Jurkat, Clone E6-1 (cell line): ENCODE measurements at places on chromosomes 12 and 14.
A peak's percentile ranks its signal among the peaks of the same experiment; 100 is the strongest.

GRCh38 chr12:42582050-42582449, 7.5 kb downstream of the PRICKLE1 start:
- DNase-seq = no peak

DNA sequence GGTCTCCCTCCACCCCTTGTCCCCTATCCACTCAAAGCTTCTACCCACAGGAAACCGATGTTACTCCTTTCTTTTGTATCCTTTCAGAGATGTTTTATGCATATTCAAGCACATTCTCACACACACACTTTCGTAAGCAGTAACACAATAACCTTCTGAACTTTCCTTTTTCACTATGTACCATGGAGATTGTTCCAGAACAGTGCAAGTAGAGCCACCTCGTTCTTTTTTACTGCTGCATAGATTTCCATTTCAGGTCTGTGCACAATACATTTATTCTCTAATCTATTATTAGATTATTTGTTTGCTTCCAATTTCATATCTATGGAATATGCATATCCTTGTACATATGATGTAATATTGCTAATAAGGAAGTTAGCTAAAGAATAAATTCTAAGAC, 60.3 kb downstream of the TBC1D30 start:
- DNase-seq = no peak

DNA sequence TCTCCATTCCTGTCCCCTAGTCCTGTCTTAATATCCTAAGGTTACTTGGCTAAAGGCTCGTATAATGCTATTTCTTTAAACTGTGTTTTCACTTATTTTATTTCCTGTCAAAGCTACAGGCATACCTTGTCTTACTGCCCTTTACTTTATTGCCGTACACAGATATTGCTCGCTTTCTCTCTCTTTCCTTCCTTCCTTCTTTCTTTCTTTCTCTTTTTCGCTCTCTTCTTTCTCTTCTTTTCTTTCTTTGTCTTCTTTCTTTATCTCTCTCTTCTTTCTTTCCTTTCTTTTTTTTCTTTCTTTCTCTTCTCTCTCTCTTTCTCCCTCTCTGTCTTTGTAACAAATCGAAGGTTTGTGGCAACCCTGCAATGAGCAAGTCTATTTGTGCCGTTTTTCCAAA, 123.9 kb upstream of the ARHGAP5 start:
- DNase-seq = no peak

GRCh38 chr12:106128585-106129328, 10.0 kb downstream of the NUAK1 start:
- DNase-seq = no peak

- DNase-seq = no peak
Observed at GRCh38 chr14:85342858-85343607, 186.9 kb upstream of the FLRT2 start.

GRCh38 chr14:34741840-34742239, 27.4 kb upstream of the CFL2 start:
- DNase-seq = peak; percentile 16

DNA sequence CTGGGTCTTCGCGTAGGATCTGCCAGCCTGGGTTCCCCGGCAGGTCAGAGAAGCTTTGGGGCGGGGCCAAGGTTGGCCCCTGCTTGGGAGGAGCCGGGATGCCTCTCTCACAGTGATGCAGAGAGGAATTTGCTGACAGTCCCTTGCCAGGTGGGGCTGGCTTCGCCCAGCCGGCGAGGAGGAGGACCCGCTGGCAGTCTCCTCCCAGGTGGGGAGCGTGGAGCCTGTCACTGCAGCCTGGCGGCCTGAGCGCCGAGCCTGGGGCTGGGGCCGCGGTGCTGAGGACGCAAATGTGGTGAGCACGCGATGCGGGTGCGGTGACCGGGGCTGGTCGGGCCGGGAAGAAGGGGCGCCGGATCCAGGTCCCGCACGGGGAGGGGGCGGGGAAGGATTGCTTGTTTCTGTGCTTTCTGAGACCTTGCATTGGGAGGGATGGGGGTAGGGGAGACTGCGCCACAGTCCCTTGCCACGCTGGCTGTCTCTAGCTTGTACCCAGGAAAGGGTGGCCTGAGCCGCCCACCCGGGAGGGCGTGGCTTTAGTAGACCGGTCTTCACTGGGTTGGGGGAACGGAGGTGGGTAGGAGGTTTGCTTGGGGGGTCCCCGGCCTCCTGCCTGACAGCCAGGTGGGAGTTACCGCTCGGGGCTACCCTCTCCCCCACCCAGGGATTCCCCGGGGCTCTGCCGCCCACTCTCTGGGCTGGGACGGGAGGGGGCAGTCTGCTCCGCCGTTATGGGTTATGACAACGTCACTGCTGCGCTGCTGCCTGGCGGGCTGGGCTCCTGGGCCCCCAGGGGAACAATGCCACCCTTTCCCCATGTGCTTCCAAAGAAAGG, at the start of gene TMEM63C:
TMEM63C (plus strand) TSS at position 196 of the 835 bp plus-strand sequence. CDS start 37,016 bp downstream, outside the sequence.
- peak; percentile 92 for DNase-seq

GRCh38 chr12:7295529-7295928, 8.3 kb upstream of the ACSM4 start:
- no peak for DNase-seq

- no peak for DNase-seq
Observed at GRCh38 chr12:6312529-6313325, 2.2 kb downstream of the PLEKHG6 start.

- no peak for DNase-seq
Observed at GRCh38 chr12:128266086-128266485, 884 bp upstream of the TMEM132C start.

DNA sequence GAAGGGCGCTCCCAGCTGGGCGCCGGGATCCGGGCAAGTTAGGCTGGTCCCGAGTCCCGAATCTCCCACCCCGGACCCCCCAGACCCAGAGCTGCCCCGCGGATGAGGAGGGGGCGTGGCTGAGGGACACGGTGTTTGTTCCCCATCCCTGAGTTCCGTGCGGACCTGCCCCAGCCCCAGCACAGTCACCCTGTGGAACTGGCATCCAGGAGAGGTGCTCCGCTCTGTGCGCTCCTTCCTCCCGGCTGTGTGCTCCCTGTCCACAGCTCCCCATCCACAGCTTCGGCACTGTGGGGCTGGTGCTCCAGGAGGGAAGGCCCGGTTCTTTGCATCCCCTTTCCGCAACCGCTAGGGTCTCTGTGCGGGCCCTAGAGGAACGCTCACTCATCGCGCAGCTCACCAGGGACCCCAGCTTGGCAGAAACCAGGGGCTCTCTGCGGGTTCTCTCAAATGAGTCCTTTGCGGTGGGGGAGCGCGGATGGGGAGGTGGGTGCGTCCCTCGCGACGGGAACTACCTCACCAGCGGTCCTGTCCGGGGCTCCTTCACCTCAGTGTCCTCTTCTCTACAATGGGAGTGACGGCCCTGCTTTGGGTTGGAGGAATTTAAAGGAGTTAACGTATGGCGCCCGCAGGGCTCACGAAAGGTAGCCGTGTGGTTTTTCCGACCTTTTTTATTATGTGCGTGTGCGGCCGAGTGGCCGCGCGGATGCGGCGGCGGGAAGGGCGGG, 845 bp downstream of the TMEM132C start:
- DNase-seq = no peak

DNA sequence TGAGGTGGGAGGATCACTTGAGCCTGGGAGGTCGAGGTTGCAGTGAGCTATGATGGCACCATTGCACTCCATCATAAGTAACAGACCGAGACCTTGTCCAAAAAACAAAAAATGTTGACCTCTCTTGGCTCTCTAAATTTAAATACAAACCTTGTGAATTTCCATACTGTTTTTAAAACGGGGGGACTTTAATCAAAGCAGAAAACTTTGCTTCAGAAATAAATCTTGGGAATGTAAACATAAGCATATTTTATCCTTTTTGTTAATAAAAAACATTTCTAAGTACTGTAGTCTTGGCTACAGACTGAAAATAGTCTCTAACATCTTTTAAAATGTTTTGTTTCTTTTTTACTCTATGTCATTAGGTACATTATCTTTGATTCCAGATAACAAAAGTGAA, 130.7 kb upstream of the RASSF8 start:
- no peak for DNase-seq

GRCh38 chr12:53696655-53697331, 20.9 kb upstream of the ATP5MC2 start:
- no peak for DNase-seq

DNA sequence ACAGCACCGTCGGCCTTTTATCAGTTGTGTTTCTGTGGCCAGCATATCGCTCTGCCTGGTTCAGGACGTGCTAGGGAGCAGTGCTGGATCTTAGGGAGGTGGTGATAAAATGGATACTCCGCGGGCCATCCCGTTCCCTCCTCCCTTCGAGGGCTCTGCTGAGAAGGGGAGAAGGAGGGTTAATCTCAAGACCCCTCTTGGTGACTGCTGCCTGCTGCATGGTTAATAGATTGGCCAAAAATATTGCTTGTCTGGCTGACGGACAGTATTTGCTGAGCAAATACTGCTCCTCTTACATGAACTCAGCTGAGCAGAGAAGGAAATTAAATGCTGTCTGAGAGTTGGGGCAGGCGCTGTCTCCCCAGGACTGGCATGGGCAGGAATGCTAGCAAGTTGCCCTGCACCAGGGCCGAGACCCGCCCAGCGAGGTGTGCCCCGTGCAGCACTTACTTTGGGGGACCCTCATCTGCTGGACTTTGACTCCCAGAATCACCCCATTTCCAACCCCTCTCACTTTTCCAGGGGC, 1.2 kb downstream of the FBRSL1 start:
- no peak for DNase-seq

GRCh38 chr12:105206686-105207374, 29.1 kb downstream of the APPL2 start:
- DNase-seq = no peak

DNA sequence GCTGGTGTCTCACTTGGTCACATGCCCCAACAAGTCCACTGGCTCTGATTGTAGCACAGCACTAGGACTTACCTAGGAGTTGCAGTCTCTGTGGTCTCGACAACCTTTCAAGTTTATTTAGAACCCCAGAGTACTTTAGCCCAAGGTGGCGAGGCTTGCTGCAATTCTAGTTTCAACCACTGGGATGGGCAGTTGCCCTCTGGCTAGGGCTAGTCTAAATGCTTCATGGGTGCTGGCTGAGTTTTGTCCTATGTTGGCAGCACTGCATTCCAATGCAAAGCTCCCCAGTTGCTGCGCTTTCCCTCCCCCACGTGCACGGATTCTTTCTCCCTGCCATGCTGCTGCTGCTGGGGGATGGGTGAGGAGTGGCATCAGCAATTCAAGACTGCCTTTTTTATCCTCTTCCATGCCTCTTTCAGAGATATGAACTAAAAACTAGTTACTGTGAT, 207.9 kb downstream of the SYNE2 start:
- DNase-seq = peak; percentile 16

- DNase-seq = no peak
Observed at GRCh38 chr14:93954900-93955849, 21.2 kb downstream of the ASB2 start.

- DNase-seq = peak; percentile 43
Observed at GRCh38 chr12:92445253-92446082, 257.3 kb upstream of the PLEKHG7 start.

DNA sequence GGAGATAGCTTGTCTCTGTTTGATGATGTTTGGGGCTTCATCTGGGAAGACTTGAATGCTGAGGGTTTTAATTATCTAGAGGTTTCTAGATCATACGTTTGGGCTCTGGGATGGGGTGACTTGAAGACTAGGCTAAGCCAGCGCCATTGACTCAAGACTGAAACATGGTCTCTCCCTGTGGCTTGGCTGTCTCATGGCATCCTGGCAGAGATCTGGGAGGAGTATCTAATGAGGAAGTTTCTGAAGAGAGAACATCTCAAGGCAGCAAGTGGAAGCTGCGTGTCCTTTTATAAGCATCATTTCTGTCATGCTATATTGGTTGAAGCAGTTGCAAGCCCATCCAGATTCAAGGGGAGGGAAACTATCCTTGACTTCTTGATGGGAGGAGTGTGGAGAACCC, 104.8 kb downstream of the UNC79 start:
- no peak for DNase-seq

GRCh38 chr14:56331592-56332216, 213.5 kb downstream of the PELI2 start:
- no peak for DNase-seq

DNA sequence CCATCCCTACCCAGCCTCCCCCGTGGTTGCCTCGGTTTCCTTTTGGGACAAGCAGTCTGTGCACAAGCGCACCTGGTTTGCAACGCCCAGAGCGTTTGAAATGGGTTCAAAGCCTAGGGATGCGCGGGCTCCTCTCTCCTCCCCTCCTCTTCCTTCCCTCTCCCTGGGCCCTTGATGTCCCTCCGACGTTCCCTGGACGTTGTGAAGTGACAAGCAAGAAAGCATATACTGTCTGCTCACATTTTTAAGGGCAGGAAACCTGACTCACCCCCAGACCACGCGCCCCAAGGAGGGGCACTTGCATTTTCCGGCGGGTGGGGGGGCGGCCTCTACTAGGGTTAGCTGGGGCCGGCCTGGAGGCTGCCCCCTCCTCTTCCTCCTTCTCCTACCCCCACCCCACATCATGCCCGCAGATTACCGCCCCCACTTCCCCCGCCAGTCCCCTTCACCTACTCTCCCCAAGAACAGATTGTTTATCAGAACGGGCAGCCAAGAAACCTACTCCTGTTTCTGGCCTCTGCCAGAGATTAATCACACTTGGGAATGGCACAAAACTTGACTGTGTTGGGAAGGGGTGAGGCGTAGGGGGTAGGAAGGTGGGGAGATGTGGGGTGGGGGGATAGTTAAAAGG, 9.5 kb upstream of the IRF2BPL start:
- DNase-seq = peak; percentile 90

- no peak for DNase-seq
Observed at GRCh38 chr14:104876251-104876699, 11.2 kb downstream of the CEP170B start.

GRCh38 chr12:47882781-47883546, 21.8 kb downstream of the VDR start:
- no peak for DNase-seq

GRCh38 chr12:15918066-15918465, 6.9 kb downstream of the DERA start:
- no peak for DNase-seq

- DNase-seq = no peak
Observed at GRCh38 chr12:69039911-69040310, 106.9 kb upstream of the CPM start.

GRCh38 chr12:132393245-132393795, 63.9 kb upstream of the GALNT9 start:
- no peak for DNase-seq

GRCh38 chr14:65332141-65332871, 80.2 kb upstream of the FUT8 start:
- no peak for DNase-seq

- DNase-seq = peak; percentile 32
Observed at GRCh38 chr12:49564686-49565405, 3.1 kb downstream of the MCRS1 start.

- DNase-seq = peak; percentile 51
Observed at GRCh38 chr14:64764641-64765520, 60.7 kb downstream of the PLEKHG3 start.

- DNase-seq = no peak
Observed at GRCh38 chr14:93346926-93347721, at the start of gene COX8C. Gene COX8C (plus strand): TSS chr14:93347182. CDS start chr14:93347269, 87 bp downstream.

DNA sequence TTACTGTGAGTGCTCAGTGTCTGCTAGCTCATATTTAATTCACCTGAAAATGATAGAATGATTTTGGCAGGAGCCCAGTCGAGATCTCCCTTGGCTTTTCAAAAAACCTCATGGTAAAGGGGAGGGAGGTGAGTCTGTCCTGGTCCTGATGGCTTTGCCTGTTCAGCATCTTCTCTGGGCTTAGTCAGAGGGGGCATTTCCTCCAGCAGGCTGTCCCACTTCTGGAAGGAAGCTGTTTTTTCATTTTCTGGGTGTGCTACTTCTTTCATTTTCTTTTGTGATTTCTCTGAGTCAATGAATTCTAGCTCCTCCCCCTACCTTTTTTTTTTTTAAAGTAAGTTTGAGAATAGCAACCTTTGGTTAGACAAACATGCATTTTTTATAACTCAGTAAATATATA, 58.8 kb downstream of the TMX1 start:
- peak; percentile 6 for DNase-seq

GRCh38 chr12:31989571-31990362, 30.6 kb downstream of the RESF1 start:
- DNase-seq = no peak
